Left ventricle myocardium inferior (tissue), 1 donor: ENCODE measurements at places on chromosomes 11 and 22. TPM values are rescaled to one million over a fixed set of nuclear protein-coding genes. Genes with fewer than 3 reads are reported as not detected.

DNA sequence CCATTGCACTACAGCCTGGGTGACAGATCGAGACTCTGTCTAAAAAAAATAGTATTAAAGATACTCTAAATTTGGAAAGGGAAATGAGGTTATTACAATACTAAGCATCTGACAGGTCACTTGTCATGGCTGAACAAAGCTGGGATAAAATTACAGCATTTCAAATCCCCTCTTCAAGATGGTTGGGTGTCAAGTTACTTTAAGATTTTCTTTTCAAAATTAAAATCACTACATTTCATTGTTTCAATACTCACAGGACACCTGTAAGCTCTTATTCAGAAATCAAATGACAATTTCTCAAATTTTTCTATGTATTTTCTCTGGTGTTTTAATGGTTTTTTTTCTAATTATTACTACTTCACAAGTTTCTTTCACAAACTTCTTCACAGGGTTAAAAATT lies 5.7 kb downstream of the TAF1D start:
- no peak overlapping the region for H3K4me3 ChIP-seq
- H3K27me3 ChIP-seq = no peaks in the 10 kb centered on the region
- H3K36me3 ChIP-seq = peaks cover 81% of the 10 kb centered on the region
- no peak for DNase-seq

GRCh38 chr11:114215428-114215827 lies 80.8 kb upstream of the NNMT start:
- peak overlapping the region; percentile 62 for H3K27ac ChIP-seq
- no peak for DNase-seq
- H3K27me3 ChIP-seq = no peaks in the 10 kb centered on the region

GRCh38 chr11:134901542-134901941 lies 489.5 kb upstream of the B3GAT1 start:
- H3K36me3 ChIP-seq = no peaks in the 10 kb centered on the region
- peaks cover 23% of the 10 kb centered on the region for H3K4me1 ChIP-seq
- H3K4me3 ChIP-seq = no peak overlapping the region
- H3K27me3 ChIP-seq = peaks cover 76% of the 10 kb centered on the region

- DNase-seq = no peak
- H3K4me1 ChIP-seq = no peaks in the 10 kb centered on the region
- peaks cover 16% of the 10 kb centered on the region for H3K27me3 ChIP-seq
Measured at GRCh38 chr11:13216019-13216710, 61.4 kb upstream of the BMAL1 start.

DNA sequence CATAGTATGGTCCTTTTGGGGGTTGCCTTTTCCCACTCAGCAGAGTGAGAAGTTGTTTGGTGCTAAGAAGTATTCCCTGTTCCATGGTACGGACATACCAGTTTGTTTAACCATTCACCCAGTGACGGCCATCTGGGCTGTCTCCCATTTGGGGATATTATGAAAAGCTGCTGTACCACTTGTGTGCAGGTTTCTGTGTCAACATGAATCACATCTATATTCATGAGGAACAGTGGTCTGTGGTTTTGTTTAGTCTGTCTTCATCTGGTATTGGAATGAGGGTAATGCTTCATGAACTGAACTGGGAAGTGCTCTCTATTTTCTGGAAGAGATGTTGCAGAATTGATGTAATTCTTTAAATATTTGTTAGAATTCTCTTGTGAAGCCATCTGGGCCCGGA lies 89.5 kb downstream of the TRMU start:
- no peak for DNase-seq
- H3K27ac ChIP-seq = no peak overlapping the region
- H3K36me3 ChIP-seq = no peaks in the 10 kb centered on the region
- H3K4me3 ChIP-seq = no peak overlapping the region
- peaks cover 7% of the 10 kb centered on the region for H3K4me1 ChIP-seq

GRCh38 chr22:17232406-17232805 lies 13.2 kb upstream of the ADA2 start:
- no peak overlapping the region for H3K4me3 ChIP-seq
- no peaks in the 10 kb centered on the region for H3K4me1 ChIP-seq
- H3K27ac ChIP-seq = no peak overlapping the region
- H3K36me3 ChIP-seq = no peaks in the 10 kb centered on the region
- no peak for DNase-seq

DNA sequence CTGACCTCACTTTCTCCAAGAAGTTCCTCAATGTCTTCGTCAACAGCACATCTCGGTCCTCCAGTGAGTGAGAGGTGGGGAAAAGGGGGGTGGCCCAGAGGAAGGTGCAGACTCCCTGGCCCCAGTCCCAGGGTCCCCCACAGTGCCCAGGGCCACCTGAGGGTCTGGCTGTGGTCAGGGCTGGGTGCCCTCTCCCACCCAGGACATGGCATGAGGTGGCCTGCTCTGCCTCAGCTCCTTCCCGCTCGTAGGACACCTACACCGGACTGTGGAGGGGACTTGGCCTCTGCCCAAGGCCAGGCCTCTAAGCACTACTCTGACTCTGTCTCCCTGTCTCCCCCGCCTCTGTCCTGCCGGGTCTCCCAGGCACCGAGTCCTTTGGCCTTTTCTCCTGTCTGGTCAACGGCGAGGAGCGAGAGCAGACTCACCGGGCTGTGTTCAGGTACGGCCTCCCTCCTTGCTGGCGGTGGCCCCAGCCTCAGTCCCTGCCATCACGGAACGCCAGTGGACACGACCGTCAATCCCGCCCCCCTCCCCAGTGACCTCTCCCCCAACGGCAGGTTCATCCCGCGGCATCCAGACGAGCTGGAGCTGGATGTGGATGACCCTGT lies 4.5 kb downstream of the MAPK8IP2 start:
- peaks cover 91% of the 10 kb centered on the region for H3K27me3 ChIP-seq
- peaks cover 15% of the 10 kb centered on the region for H3K4me1 ChIP-seq
- no peak for DNase-seq
- no peaks in the 10 kb centered on the region for H3K36me3 ChIP-seq
- no peak overlapping the region for H3K4me3 ChIP-seq
- no peak overlapping the region for H3K27ac ChIP-seq

- H3K27ac ChIP-seq = peak overlapping the region; percentile 99
- DNase-seq = no peak
- H3K27me3 ChIP-seq = no peaks in the 10 kb centered on the region
- H3K4me1 ChIP-seq = peaks cover 90% of the 10 kb centered on the region
- H3K36me3 ChIP-seq = peaks cover 69% of the 10 kb centered on the region
Measured at GRCh38 chr11:499201-500076, 7.6 kb downstream of the RNH1 start.

DNA sequence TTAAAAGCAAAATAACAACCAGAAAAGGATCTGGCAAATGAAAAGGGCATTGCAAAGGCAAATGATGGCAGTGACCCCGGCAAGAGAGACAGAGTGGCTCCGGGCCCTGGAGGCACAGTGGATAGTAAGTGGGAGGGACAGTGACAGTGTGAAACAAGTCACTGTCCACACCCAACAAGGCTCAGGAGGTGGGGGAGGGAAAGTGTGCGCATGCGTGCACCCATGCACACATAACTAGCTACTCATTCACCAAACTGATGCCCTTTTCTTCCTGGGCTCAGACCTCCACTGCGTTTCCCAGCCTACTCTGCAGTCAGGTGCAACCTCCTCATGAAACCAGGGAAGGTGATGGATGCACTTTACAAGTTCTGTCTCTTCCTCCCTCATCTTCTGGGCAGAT lies 108.4 kb downstream of the SHANK2 start:
- no peak for DNase-seq
- no peaks in the 10 kb centered on the region for H3K36me3 ChIP-seq
- H3K4me3 ChIP-seq = no peak overlapping the region
- no peak overlapping the region for H3K27ac ChIP-seq
- H3K4me1 ChIP-seq = peaks cover 8% of the 10 kb centered on the region
- H3K27me3 ChIP-seq = peaks cover 41% of the 10 kb centered on the region

- peaks cover 98% of the 10 kb centered on the region for H3K36me3 ChIP-seq
- DNase-seq = no peak
- peaks cover 45% of the 10 kb centered on the region for H3K4me1 ChIP-seq
Measured at GRCh38 chr11:72697814-72698213, 23.6 kb upstream of the PDE2A start.

GRCh38 chr22:42950281-42950680 lies 64.7 kb downstream of the PACSIN2 start:
- no peak for DNase-seq
- no peaks in the 10 kb centered on the region for H3K27me3 ChIP-seq
- peaks cover 92% of the 10 kb centered on the region for H3K4me1 ChIP-seq
- peak overlapping the region; percentile 95 for H3K27ac ChIP-seq
- H3K4me3 ChIP-seq = no peak overlapping the region

- no peak for DNase-seq
- H3K4me1 ChIP-seq = peaks cover 9% of the 10 kb centered on the region
- H3K27me3 ChIP-seq = no peaks in the 10 kb centered on the region
- H3K4me3 ChIP-seq = no peak overlapping the region
Measured at GRCh38 chr11:16047073-16047472, 309.3 kb downstream of the SOX6 start.

DNA sequence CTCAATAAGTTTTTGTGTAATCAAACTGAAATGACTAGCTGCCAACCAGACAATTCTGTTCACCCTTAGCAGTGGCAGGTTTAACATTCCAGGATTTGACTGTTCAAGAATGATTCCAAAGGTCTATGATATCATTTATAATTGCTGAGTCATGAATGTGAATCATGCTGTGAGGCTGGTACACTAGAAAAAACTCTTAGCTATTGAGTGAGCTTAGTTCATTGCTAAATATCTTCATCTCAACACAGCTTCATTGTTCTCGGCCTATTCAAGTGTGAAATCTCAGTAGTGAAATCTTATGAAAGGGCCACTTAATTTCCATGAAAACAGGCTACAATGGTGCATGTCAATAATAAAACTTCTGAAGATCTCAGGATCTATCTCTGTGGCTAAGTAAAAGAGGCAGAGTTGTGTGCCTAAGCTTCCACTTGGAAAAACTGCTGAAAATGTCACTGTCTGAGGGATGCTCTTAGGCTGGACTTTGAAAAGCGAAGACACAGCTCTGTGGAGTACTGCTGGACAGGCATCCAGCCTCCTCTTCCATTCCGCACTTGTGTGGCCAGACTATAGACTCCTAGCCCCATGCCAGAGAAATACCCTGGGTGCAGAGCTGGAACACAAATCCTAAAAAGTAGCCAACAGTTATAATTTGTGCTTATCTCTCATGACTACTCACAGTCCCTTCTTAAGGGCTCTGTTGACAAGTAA lies 12.8 kb downstream of the AQP11 start:
- no peak for DNase-seq
- peaks cover 7% of the 10 kb centered on the region for H3K36me3 ChIP-seq
- no peak overlapping the region for H3K27ac ChIP-seq
- peaks cover 11% of the 10 kb centered on the region for H3K4me1 ChIP-seq

DNA sequence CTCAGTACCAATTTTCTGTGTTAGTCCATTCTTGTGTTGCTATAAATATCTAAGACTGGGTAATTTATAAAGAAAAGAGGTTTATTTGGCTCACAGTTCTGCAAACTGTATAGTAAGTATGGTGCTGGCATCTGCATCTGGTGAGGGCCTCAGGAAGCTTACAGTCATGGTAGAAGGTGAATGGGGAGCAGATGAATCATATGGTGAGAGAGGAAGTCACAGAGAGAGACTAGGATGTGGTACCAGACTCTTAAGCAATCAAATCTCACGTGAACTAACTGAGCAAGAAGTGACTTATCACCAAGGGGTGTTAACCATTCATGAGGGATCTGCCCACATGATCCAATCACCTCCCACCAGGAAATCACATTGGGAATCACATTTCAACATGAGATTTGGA lies 60.8 kb upstream of the ZBED5 start:
- H3K36me3 ChIP-seq = no peaks in the 10 kb centered on the region
- no peak overlapping the region for H3K4me3 ChIP-seq
- no peak for DNase-seq
- no peaks in the 10 kb centered on the region for H3K27me3 ChIP-seq
- H3K4me1 ChIP-seq = peaks cover 11% of the 10 kb centered on the region

DNA sequence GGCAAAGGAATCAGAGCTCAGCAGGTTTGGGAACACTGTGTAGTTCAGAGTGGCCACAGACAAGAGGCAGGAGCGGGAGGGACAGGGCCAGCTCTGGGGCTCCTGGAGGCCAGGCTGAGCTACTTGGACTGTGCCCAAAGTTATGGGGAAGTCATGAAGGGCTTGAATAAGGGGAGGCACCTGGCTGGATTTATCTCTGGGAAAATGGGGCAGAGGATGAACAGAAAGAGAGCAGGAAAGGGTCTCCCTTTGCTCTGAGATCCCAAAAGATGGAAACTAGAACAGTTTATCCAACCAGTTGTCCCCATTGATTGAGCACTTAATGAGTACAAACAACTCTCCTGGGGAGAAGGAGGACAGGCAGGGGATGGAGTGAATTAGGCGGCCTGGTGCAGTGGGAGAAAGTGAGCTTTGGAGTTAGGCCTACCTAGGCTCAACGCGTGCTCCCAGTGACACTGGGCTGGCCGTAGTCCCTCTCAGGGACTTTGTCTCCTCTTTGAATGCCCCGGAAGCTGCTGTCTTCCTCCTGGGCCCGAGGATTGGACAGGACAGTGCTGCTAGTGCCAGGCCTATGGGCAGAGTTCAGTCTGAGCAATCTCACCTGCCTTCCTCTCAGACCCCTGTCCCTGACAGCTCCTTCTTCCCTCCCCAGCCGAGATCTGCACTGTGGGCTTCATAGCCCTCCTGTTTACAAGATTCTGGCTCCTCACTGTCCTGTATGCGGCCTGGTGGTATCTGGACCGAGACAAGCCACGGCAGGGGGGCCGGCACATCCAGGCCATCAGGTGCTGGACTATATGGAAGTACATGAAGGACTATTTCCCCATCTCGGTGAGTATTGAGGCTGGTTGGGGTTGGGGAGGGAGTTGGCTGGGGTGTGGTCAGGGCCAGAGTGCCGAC lies 2.0 kb downstream of the MOGAT2 start:
- no peak for DNase-seq
- peaks cover 40% of the 10 kb centered on the region for H3K4me1 ChIP-seq
- no peaks in the 10 kb centered on the region for H3K27me3 ChIP-seq
- peak overlapping the region; percentile 8 for H3K27ac ChIP-seq
- H3K36me3 ChIP-seq = no peaks in the 10 kb centered on the region
- H3K4me3 ChIP-seq = no peak overlapping the region

DNA sequence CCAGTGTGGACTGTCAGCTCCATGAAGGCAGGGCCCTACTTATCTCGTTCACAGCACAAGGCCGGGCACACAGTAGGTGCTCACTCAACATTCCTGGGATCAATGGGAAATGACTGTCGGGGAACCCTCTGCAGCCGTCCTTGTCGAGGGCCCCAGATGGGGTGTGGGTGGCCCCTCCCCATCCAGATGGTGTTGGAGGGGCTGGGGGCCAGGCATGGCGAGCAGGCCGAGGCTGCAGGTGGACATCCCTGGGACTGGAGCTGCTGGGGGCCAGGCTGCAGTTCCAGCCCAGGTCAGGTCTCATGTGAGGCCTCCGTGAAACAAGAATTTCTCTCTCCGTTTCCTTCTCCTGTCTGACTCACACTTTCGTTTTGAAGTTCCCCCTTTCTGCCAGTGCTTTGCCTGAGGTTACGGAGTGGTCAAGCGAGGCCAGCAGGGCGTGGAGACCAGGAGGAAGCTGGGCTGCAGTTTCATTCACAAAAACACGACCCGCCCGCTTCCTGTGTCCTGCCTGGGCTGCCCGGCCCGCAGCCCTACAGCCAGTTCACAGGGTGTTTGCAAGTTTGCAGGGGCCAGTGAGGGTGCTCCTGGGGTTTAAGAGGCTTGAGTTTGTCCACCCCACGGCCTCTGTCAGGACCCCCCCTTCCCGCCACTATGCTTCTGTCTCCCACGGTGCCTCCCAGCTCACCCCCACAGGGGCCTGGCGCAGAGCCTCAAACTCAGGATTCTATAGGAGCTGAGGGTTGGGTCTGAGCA lies 4.5 kb downstream of the MYEOV start:
- peak; percentile 82 for DNase-seq
- peak overlapping the region; percentile 45 for H3K4me3 ChIP-seq
- peak overlapping the region; percentile 93 for H3K27ac ChIP-seq
- no peaks in the 10 kb centered on the region for H3K36me3 ChIP-seq
- peaks cover 82% of the 10 kb centered on the region for H3K4me1 ChIP-seq

Gene ACTN3
- not detected for total RNA-seq

Gene PATE4
- total RNA-seq = not detected
